NCI-H345 (cell line): ENCODE measurements at places on chromosomes 7 and 10.
A peak's percentile ranks its signal among the peaks of the same experiment; 100 is the strongest.

DNA sequence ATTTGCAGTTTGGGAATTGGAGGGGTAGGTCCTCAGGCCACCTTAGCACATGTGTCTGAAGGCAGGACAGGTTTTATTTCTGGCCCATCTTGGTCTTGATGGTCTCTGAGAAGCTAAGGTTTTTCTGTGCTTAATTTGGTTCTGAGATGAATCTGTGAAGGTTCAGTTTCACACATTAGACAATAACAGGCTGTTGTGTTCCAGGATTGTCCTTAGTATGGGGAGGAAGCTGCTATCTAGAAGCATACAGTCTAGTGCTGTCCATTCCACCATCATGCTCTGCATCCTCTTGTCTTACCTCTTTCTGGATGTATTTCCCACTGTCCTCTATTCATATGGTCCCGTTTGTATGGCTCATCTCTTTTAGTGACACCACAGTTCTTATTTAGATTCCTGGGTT, 7.1 kb downstream of the UBE2D1 start:
- DNase-seq = no peak

DNA sequence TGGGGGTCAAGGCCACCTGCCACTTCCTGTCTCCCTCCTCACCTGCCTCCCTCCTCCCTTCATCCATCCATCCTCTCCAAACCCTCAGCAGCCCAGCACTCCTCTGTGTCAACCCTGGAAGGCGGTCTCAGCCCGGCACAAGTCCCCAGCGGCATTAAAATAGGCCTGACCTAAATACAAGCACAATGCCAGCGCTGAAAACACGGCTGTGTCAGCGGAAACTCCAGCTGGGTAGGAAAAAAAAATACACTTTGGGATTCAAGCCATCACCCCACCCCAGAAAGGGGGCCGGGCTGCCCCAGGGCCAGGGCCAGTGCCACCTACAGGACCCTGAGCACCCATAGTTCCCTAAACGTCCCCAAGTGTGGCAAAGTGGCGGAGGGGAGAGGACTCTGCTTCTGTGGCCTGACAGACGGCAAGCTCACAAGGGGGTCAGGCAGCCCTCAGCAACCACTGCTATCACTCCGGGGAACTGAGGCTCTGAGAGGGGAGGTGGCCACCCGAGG, 22.7 kb upstream of the GTF2IRD1 start:
- DNase-seq = no peak

GRCh38 chr10:118841881-118842605, 87.3 kb upstream of the CACUL1 start:
- DNase-seq = no peak

GRCh38 chr7:100003711-100004661, 11.4 kb upstream of the ZKSCAN1 start:
- DNase-seq = peak; percentile 44

- no peak for DNase-seq
Observed at GRCh38 chr7:128740996-128741395, 1.8 kb downstream of the CALU start.

- DNase-seq = no peak
Observed at GRCh38 chr7:37732888-37733287, 49.3 kb downstream of the GPR141 start.

DNA sequence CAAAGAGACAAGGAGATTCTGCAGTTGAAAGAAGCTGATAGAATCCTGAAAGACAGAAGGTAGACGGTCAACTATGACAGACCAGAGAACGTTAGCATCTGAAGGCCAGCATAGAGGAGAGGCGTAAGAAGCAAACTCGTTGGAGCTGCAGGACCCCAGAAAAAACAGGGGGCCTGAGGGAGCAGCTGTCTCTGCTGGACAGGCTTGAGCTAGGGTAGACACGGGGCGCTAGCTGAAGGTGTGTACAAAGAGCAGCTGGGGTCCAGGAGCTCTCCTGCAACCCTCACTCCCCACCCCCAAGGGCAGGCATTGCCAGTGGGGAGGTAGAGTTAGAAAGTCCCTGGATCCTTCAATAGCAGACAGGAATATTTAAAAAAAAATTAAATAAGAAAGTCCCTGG, 14.6 kb upstream of the GDI2 start:
- no peak for DNase-seq

DNA sequence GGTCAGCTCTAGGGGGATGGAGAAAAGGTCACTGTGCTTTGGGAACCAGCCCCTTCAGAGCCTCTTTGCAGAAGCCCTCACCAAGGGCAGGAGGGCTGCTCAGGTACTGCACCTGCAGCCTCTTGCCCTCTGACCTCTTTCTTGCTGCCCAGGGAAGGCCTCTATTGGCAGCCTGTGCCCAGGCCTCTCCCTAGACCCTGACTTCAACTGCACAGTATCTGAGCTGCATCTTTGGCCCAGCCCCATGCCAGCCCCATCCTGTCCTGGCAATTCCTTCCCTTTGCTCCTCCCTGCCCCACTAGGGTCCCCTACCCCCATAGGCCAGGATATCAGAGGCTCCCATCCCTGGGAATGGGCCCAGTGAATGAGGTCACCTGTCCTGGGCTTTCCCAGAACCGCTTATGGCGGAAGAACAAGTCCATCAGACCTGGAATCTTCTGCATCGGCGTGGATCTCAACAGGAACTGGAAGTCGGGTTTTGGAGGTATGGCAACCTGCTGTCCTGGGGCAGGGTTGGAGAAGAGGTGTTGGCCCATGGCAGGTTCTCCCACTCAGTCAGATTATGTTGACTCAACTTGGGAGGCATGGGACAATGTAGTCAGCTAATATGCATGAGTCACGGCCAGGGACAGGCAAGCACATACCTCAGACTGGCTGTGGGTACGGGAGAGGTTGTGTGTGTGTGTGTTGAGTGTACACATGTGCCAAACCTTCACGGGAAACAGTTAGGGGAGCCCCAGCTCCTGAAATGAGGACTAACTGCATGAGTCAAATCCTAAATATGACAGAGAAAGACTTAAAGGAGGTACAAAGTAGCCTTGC, 17.1 kb upstream of the CPA1 start:
- DNase-seq = no peak

DNA sequence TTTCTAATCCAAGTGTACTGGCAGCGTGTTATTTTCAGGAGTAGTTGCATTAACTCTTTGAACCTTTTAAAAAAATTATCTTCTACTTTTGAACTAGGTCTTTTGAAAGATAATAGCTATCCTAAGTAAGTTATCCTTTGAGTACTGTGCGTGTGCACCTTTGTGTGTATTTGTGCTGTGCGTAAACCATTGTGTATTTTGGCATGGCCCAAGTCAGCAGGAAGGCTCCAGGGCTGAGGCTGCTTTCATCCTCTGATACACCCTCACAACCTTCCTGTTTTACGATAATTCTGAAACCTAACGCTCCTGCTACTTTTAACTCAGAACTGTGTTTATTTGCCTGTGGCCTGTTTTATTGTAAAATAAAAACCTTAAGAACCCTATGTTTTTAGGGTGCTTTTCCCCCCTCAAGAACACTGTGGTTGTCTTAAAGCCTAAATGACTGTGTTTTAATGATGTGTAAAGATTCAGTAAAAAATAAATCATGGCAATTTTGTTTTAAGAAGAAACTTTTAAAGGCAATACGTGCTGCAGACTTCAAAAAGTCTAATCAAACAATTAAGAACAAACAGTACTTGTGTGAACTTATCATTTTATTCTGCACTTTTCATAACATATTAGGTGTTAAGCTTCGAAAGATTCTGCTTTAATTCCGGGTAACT, 57.5 kb downstream of the HDAC9 start:
- DNase-seq = no peak

DNA sequence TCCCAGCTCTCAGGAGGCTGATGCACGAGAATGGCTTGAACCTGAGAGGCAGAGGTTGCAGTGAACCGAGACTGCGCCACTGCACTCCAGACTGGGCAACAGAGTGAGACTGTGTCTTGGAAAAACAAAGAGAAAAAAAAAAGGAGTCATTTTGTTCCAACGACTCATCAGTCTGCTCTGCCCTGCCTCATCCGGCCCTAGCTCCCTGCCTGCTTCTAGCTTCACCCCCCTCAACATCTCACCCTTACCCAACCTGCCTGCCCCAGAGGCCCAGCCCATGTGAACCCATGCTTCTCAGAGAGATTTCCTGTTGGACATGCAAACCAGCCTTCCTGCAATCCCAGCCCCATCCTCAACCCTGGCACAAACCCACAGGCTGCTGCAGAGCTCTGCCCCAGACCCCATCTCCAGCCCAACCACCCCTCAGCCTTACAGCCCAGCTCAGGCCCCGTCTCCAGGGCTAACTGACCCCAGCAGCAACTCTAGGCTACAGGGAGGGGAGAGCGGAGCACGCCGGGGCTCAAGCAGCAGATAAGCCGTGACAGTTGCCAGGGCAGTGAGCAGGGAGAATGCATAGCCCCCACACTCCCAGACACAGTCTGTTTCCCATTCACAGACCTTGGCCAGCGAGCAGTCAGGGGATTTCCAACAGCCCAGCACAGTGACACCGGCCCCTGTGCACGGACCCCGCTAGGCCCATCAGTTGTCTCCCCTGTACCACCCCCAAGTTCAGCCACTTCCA, 86.0 kb upstream of the KCTD7 start:
- DNase-seq = no peak

GRCh38 chr10:101256387-101256786, 27.1 kb upstream of the LBX1 start:
- DNase-seq = no peak

DNA sequence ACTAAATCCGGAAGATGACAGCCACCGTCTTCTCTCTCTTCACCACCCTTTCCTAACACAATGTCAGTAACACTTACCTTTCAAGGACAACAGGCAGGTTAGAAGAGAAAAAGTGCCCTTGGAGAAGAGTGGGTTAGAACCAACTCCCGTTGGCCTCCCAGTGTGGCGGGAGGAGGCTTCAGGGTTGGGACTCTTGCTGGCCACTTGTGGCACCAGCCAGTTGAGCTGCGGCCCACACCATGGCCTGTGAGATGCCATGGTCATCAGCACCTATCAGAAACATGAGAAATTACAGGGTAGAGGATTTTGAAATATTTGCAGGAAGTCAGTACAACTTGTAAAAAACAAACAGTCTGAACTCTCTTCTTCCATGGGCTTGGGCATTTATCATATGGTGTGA, 93.8 kb downstream of the MKI67 start:
- no peak for DNase-seq

GRCh38 chr10:48247680-48248079, 26.8 kb downstream of the FRMPD2 start:
- DNase-seq = no peak

DNA sequence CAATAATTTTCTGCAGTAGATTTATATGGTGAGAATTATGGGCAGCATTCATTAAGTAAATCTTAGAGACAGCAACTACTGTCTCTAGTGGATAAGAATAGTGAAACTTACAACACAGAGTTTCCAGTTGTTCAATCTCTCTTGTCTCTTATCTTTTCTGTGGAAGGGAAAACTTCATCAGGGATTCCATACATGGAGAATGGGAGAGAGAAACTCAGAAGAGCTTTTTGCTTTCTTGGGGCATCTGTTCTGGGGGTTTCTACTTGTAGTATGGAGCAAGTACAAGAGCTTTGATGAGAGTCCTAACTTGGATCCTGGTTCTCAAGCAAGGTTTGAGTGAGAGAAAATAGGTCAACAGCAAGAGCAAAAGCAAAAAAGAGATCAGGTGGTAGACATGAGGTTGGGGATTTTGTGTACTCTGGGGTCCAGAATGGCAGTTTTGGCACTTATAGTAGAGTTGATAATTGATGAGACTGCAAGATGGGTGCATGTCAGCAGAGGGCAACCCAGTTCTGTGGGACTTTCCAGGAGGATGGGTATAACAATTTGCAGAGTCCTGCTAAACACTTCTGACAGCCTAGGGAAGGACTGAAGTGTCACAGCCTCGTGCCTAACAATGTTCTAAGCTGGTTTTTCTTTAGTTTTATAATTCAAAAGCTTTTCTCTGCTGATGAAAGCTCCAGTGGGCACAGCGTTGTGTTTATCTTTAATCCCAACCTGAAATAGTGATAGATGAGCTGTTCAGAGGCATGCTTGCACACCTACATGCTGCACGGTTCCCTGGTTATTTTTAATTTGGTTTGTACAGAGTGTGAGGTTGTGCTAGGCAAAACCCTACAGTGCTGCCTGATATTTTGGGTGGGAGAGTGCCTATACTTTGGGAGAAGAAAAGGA, 32.0 kb upstream of the STRIP2 start:
- no peak for DNase-seq

- no peak for DNase-seq
Observed at GRCh38 chr7:3438352-3438751, 137.3 kb downstream of the SDK1 start.

DNA sequence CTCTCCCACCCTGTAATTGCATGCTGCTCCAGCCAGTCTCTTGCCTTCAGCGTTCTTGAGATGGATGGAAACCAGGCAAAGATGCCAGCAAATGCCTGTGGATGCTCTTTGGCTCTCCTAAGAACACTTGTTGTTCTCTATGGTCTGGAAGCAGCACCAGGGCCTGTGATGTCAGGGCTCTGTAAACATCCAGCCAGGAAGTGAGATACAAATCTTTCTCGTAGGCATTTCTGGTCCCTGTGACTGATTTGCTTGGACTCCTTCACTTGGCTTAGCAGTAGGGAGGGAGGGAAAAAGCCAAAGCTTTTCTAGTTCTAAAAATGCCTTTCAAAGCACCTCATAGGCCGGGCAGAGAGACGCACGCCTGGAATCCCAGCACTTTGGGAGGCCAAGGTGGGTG, 201.3 kb downstream of the REEP3 start:
- no peak for DNase-seq

DNA sequence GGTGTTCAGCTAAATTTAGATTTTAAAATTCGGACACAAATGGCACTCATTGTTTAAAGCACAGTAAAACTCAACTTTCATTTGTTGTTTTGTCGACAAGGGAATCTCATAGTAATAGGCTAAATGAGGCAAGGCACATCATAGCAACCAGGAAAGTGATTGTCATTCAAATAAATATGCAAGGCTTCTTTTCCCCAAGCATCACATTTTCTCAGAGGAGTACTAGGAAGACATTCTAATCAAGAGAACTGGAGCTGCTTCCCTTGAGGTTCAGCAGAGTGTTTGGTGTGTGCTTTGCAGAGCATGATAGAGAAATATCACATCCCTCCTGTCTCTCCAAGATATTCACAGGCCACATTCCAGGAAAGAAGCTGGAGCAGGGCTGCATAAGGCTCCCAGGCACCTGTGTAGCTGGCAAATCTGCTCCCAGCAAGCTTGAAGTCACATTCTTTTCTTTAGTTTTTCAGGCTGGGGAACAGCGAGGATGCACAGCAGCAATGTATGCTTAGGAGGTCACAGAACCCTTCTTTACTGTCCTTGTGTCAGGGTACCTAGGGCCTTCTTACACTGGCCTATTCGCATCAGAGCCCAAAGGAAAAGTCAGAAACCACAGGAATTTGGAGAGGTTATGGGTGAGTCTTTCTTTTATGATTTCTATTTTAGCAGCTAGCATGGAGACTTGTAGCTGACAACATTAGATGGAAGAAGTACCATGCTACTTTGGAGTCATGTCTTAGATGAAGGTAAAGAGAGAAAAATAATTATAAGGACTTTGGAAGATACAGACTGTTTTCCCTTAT, 95.9 kb upstream of the HDAC9 start:
- no peak for DNase-seq

- DNase-seq = no peak
Observed at GRCh38 chr7:44748948-44749731, 493 bp downstream of the ZMIZ2 start.

GRCh38 chr10:26743841-26744240, 46.3 kb downstream of the PDSS1 start:
- DNase-seq = no peak
